DMS53 (cell line): ENCODE measurements at places on chromosomes 7 and 10.

DNA sequence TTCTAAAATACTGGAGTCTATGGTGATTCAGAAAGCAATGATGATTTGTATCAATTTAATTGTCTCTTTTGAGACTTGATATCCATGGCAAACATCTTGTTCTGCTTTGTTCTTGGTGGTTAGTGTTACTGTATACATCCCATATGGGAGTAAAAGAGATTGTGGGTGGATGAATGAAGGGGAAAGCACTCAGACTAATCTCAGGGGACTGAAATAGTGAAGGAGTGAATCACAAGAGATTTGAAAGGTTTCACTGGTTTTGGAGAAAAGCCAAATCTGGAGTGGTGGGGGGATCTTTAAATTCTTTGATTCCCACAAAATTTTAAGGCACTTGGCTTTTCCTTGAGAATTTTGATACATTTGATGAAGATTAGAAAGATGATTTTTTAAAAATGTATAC lies 369.4 kb downstream of the INHBA start:
- DNase-seq: no peak

DNA sequence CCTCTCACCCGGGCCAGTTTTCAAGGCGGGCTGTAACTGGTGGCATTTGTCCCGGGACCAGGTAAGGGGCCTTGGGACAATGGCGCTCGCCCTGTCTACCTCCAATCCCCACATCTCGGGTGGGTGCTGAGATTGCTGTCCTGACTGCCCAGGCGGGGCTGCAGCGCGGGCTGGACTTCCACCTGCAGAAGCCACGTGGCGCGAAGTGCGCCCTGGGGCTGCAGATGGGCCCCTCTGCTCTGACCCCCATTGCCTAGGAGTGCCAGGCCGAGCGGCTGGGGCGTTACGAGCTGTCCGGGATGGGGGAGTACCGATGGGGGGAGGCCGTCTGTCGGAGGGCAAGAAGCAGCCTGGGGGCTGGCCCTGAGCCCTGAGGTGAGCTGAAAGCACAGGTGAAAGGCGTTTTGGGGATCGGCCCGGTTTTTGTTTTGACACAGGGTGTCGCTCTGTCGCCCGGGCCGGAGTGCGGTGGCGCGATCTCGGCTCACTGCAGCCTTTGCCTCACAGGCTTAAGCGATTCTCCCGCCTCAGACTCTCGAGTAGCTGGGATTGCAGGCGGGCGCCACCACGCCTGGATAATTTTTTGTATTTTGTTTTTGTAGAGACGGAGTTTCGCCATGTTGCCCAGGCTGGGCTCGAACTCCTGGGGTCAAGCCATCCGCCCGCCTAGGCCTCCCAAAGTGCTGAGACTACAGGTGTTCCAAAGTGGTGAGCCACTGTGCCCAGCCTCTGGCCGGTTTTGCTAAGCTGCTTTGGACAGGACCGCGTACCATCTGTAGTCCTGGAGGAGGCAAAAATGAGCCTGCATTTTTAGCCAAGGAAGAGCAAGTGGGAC lies at the start of gene SFXN2:
TSS of gene SFXN2 (plus strand) at position 16 of the 835 bp plus-strand sequence. CDS start 12,001 bp downstream, outside the sequence.
- peak; percentile 76 for DNase-seq

DNA sequence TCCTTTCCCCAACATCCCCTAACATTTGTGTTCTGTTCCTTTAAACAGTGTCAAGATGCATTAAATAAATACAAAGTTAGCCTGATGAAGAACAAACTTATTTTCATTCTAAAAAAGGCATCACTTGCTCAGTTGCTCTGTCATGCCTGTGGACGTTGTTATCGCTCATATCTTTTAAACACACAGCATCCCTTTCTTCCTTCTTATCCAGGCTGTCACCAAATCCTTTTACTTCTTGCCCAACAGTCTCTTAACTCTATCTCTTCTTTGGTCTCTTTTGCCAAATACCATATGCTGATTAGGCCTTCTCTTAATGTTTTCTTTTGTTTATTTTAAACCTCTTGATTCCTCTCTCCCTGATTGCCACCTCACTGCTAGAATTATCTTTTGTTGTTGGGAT lies 43.9 kb downstream of the DKK1 start:
- DNase-seq: no peak

DNA sequence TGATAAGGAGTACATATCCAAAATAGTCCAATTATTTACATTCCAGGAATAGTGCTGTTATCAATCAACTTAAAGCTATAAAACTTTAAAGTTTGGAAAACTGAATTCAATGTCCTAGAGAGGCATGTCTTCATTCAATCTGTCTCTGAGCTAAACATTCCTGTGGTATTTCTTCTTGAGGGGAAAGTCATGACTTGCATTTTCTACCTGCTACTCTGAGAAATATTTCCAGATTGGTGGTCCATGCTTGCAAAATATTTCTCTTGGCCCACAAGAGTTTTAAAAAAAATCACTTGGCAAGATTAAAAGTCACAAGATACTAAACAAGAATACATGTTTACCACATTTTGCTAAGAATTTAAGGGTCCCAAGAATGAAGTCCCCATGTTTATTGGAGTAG lies 63.6 kb upstream of the HGF start:
- no peak for DNase-seq

- DNase-seq: no peak
These were observed 715.9 kb upstream of the LRRN3 start for GRCh38 chr7:110375068-110375467.

DNA sequence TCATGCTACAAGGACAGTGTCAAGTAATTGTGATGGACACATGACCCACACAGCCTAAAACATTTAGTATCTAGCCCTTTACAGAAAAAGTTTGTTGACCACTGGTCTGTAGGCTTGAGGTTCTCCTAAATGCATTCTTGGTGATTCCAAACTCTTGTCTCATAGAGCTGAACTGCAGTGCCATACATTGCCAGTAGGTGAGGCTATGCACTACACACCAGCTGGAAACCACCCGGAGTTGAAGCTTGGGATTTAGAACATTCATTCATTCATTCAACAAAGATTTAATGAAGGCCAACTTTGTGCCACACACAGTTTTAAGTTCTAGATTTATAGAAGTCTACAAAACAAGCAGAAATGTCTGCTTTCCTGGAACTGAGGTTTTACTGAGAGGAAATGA lies 77.3 kb upstream of the TCF7L2 start:
- DNase-seq: peak; percentile 39

- no peak for DNase-seq
These were observed 96.2 kb downstream of the GLRX3 start for GRCh38 chr10:130232166-130233034.

DNA sequence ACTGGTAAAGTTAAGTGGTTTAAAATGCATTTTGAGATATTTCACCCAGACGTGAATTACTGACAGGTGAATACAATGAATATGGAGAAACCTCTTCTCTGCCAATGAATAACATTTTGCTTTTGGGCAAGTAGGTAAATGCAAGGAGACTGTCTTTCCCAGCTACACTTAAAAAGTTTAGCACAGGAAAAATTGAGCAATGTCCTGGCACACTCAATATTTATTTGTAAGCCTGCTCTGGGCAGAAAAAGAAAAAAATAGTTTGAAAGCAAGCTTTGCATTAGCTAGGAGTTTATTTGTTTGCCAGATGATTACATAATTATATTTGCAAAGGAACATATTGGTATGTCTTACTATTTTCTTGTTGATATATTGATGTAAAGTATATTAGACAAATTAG lies 624.2 kb downstream of the ACTR3B start:
- DNase-seq: no peak

DNA sequence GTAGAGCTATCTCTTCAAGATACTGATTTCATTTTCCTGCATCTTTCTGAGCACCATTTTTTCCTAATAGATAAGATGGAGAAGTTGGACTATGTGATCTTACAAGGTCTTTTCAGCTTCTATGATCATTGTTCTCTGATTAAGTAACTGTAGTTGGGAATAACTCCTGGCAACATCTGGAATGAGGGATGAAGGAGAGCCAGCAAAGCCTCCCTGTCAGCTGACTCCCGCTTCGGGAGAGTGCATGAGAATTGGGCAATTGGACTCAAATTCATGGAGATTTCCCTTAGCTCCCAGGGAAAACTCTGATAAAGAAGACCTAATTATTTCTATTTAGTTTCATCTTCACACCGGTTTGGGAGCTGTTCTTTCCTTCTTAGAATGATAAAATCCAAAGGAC lies 146.1 kb downstream of the CCDC71L start:
- DNase-seq: no peak
